ENCODE measurements at places on chromosomes 1 and 21.

- no peak for DNase-seq
Observed at GRCh38 chr1:80064524-80064923, 1058.0 kb upstream of the ADGRL4 start.

- no peak for DNase-seq
Observed at GRCh38 chr1:14925336-14926136, 228.0 kb upstream of the TMEM51 start.

DNA sequence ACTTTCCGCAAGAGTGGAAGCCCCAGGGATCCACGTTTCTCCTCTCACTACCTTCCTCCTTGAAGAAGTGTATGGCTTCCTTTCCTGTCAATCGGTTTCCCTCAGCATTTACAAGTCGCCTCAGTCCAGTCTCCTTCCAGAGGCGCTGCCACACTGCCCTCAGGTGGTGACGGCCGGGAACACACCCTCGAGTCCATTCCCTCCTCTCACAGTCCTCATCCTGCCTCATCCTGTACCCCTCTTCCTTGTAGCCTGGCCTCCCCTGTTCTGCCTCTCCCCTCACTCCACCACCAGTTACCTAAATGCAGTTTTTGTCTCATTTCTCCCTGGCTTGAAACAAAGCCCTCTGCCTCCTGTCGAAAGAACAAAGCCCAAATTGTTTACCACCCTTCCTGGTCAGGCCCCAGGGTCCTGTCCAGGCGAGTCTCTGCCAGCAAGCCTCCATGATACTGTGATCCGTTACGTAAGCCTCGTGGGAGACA lies 23.2 kb upstream of the LSM10 start:
- DNase-seq, result no peak

- DNase-seq, result no peak
Observed at GRCh38 chr1:14228677-14229076, 369.8 kb upstream of the KAZN start.

GRCh38 chr1:218671573-218671972 lies 326.4 kb downstream of the TGFB2 start:
- no peak for DNase-seq

DNA sequence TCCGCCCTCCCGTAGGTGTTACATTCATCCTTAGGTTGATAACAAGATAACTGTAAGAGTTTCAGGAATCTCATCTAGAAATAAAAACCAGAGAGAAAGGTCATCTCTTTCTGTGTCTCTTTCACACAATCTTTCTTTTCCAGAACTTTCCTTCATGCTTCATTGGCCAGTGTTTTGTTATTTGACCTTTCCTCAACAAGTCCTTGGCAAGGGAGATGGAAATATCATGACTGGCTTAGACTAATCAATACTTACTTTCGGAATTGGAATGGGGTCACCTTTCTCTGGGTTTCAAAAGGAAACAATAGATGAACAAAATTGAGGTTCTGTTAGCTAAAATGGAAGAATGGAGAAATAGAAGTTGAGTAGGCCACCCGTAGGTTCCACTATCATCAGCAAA lies 72.9 kb upstream of the PPP2R5A start:
- no peak for DNase-seq

DNA sequence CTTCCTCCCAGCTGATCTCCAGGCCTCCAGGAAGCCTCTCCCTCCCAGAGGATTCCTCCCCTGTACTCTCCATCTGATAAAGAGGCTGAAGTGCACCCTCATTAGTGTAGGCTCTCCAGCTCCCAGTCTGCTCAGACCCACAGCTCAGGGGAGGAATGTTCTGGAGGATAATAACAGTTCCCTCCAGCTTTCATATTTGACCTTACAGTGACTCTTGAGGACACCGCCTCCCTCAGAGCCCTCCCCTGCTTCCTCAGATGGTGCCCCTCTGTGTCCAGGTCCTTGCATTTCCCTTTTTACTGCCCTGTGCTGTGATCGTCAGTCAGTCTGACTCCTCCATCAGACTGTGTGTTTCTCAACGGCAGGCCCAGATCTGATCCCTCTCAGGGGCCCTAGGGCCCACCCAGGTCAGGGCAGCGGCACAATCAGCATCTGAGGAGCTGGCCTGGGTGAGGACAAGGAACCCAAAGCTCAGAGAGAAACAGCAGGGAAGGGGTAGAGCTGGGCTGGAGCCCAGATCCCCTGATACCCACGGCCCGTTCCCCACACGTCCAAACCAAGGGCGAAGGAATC lies 1.1 kb upstream of the SHISAL2A start:
- DNase-seq, result no peak

GRCh38 chr1:93839307-93839706 lies 39.7 kb downstream of the DNTTIP2 start:
- no peak for DNase-seq

DNA sequence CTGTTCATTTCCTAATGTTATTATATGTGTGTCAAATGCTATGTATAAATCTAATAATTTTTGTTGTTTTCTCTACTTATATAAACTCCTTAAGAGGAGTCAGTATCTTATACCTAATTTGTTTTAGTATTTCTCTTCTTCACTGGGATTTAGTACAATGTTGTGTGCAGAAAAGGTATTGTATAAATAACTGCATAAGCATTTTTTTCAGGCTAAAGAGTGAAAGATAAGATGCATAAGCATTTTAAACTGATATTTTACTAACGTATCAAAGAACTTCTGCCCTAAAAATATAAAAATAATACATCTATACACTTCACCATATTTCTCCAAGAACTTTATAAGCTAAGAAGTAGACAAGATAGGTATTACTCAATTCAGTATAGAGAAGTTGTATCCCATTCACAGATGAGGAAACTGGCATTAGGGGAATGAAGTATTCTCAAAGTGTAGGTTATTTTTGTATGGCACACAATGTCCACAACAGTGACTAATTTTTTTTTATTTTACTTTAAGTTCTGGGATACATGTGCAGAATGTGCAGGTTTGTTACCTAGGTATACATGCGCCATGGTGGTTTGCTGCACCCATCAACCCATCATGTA lies 59.3 kb downstream of the NUP210L start:
- DNase-seq, result no peak

DNA sequence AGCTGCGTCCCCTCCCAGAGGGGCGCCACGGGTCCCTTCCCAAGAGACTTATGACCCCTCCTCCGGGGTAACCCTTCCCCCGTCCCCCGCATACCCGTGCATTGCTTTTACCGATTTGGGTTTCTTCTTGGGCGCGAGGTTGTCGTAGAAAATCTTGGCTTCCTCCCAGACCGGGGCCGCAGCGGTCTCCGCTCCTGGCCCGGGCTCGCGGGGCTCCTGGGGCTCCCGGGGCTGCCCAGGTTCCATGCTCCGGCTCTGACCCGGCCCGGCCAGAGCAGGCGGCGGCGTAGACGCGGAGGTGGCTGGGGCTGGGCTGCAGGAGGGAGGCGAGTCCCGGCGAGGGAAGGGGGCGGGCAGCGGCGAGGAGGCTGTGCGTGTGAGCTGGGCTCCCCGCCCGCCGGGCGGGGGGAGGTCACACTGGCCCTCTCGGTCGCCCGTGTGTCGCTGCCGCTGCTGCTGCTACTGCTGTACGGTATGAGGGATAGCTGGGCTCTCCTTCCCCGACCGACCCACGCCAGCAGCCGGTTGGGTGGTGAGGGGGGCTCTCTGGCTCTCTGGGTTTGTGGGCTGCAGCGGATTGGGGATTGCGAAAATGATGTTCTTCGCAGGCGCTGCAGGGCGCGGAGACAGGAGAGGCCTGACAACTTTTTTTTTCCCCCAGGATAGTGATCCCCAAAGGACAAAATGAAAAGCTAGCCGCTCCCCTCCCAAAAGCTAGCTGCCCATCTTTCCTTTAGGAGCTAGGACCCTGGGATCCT lies at the start of gene NT5C1A:
Gene NT5C1A (minus strand): TSS at position 315 of the 758 bp plus-strand sequence. CDS start 69 bp downstream, at position 246.
- no peak for DNase-seq

DNA sequence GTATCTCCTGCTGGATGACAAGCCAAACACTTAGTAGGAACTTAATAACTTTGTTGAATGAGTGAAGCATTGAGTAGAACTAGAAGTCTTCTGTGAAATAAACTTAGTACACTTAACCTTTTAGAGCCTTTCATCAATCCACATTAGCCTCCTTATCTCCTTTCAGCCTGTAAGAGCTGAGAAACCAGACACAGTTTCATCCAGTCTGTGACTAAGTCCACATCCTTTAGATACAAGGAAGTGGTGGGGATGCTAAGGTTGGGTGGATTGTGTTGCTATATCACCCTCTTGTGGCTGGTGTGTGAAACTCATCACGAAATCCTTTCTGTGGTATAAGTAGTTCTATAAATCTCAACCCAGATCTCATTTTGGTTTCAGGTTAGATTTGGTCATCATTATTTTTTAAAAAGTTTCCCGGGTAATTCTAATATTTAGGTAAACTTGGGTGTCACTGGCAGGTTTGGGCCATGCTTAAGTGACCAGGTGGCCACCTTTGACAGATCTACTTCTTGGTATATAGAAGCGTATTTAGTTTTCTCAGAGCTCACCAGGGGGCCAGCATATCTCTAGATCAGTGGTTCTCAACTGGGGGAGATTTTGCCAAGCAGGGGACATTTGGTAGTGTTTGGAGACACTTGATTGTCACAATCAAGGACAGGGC lies 27.8 kb upstream of the CD84 start:
- no peak for DNase-seq

GRCh38 chr1:150142083-150142482 lies 7.6 kb upstream of the PLEKHO1 start:
- no peak for DNase-seq

DNA sequence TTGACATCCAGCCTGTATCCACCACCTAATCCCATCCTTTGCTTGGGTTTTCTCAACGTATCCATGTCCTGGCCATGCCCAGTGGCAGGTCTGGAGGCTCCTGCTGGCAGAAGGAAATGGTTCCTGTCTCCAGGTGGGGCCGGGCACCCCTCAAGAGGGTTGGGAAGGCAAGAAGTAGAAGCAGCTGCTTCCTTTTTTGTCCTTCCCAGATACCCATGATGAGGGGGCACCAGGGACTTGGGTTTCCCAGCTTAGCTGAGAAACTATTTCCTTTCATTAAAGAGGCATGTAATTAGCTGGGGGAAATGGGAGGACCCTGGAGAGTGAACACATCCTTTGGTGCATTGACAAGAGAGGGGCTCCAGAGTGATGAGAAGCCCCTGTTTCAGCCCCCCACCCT lies 21.1 kb upstream of the SLC45A3 start:
- no peak for DNase-seq

DNA sequence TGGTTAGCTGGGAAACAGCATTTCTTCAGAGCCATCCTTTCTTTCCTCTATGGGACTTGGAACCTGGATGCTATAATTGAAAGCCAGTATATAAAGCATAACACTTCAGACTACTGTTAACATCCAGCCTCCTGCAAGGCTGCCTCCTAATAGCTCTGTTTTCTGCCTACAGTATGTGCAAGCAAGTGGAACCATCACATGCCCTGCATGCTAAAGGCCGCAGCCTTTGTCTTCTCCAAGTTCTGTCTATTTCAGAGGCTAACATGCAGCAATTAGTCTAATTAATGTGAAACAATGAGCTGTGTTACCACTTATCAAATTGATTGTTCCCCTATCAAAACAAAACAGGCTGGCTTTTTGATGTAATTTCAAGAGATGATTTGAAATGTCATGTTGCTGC lies 82.7 kb upstream of the ESRRG start:
- no peak for DNase-seq

- DNase-seq, result no peak
Observed at GRCh38 chr1:52550447-52550846, 2.4 kb downstream of the TUT4 start.

- no peak for DNase-seq
Observed at GRCh38 chr1:118983558-118984041, 4.5 kb downstream of the TBX15 start.

Measured in cortex of kidney (tissue), 1 donor.